ENCODE measurements at places on chromosomes 6 and 20.

GRCh38 chr20:49768204-49769047 is 44.2 kb upstream of the SLC9A8 start:
- peak; percentile 89 for DNase-seq

GRCh38 chr6:52260634-52261033 is 16.3 kb upstream of the IL17F start:
- DNase-seq, result no peak

DNA sequence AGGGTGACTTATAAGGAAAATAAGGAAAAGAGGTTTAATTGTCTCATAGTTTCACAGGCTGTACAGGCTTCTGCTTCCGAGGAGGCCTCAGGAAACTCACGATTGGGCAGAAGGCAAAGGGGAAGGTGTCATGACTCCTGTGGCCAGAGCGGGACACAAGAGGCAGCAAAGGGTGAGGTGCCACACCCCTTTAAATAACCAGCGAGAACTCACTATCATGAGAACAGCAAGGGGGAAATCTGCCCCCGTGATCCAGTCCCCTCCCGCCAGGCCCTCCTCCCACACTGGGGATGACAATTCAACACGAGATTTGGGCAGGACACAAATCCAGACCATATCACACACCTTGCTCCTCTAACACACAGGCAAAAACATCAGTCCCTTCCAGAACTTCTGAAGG is 254.0 kb downstream of the DLL1 start:
- no peak for DNase-seq

GRCh38 chr6:105560611-105561066 is 157.8 kb upstream of the PREP start:
- DNase-seq, result peak; percentile 83

- DNase-seq, result no peak
These were observed 23.6 kb downstream of the XRN2 start for GRCh38 chr20:21326700-21327099.

DNA sequence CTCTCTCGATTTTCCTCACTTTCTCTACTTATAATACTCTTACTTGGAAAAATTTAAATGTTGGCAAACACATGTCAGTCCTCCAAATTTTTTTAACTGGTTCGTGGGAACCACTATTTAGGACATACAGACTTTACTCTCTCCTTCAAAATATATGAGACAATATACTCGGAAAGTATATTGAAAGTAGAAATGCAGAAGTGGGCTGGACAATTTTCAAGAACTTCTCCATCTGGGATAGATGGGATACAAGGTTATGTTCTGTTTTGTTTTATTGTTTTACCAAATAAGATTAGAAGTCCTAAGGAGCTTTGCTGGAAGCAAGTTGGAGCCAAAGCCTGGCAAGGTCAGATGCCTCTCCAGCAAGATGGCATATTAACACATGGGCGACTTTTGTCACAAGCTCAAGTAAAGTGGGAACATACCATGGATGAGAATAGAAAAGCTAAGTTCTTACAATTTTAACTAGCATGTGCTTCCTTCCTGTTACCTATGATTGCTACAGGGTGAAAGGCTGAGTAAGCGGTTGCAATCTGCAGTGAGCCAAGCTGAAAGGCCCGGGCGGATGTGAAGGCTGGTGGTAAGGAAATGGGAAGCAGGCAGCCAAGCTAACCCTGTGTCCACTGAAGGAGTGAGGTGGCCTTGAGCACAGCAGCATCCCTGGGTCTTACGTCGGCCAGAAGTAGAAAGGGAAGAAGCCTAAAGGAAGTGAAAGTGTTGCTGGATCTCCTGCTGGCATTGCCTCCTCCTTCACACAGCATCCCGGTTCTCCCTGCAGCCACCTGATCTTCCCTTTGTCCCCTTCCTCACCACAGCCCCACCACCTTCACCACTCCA is 7.1 kb downstream of the MAP3K5 start:
- no peak for DNase-seq

DNA sequence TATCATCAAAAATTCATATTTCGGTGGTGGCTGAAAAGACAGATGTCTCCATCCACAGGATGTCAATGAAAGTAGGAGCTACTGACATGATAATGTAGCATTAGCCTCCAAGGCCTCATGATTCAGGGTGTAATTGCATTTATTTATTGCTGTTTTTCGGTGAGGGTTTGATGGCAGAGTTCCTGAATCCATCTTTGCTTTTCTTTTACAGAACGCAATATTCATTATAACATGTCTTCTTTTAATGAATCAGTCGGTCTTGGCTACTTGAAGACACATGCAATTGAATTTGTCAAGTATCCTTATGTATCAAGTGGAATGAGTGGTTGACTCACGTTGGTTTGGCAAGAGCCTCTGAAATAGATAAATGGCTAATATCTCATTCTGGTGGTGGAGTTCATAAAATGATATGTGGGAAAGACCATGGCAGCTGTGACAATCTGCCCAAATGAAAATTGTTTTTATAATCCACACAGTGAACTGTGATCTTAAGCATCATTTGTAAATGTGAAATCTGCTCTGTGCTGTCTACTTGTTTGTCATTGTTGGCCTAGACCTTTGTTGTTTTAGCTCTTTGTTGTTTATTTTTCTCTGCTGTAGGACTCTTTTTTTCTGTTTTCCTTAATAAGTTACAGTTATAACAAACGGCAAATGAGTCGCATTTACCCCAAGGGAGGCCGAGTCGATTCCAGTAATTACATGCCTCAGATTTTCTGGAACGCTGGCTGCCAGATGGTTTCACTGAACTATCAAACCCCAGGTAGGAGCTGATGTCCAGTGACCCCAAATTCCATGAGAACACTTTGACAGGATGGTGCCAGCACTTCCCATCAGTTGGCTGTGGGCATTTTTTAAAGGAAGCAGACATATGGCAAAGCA is 105.7 kb upstream of the LAMP5 start:
- DNase-seq, result no peak

DNA sequence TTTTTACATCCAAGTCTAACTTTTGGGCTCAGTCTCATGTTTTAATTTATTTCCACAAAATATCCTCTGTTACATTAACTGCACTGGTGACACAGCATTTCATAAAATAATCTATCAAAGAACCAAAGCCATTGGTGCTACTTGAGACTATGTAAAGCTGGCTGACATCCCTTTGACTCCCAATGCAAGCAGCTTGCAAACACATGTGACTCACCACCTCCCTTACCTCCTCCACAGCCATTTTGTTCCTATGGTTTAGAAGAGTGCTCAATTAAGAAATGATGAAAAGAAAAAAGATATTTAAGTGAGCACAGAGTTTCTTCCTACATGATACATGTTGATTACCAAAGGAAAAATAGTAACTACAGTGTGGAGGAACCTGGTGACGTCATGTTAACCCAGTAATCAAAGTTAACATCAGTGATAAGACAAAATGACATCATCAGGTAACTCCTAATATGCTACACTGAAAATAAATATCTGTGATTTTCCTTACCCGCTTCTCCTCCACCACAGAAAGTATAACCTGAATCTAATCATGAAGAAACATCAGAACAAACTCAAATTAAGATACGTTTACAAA is 53.3 kb upstream of the LGSN start:
- no peak for DNase-seq

- no peak for DNase-seq
These were observed 338.3 kb upstream of the NT5E start for GRCh38 chr6:85111481-85112011.

GRCh38 chr6:33132081-33132524 is 56.3 kb downstream of the HLA-DPB1 start:
- DNase-seq, result no peak

DNA sequence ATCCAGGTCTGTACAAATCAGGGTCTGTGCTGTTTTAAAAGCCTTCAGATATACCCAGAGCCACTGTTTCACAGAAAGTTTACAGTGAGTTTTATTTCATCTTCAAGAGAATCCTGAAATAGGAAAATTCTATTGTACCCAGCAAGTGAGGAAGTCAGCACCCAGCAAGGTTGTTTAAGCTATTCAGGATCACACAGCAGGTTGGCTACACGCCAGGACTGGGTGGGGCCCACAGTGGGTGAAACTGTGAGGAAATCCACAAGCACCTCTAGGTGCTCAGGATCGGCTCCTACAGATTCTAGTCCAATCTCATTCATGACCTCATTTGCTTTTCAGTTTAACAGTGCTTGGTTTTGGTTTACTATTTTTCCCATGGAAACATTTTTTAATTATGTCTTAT is 128.9 kb downstream of the SYNDIG1 start:
- no peak for DNase-seq

DNA sequence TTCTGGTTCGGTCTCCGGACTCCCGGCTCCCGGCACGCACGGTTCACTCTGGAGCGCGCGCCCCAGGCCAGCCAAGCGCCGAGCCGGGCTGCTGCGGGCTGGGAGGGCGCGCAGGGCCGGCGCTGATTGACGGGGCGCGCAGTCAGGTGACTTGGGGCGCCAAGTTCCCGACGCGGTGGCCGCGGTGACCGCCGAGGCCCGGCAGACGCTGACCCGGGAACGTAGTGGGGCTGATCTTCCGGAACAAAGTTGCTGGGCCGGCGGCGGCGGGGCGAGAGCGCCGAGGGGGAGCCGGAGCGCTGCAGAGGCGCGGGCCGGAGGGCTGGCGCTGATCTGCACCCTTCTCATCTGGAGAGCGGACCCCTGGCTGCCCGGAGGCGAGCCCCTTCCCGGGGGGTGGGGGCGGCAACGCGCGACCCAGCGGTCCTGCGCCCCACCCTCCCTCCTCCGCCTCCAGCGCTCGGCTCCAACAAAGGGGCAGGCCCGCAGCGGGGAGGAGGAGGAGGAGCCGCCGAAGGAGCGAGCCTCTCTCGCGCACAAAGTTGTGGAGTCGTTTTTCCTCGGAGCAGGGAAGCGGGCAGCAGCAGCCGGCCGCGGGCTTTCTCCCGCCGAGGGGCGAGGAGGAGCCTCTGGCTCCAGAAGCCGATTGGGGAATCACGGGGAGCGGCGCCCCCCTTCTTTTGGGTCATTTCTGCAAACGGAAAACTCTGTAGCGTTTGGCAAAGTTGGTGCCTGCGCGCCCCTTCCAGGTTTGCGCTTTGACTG is at the start of gene UTRN:
Gene UTRN, plus strand, starts transcription at position 553 of the 765 bp plus-strand sequence. CDS start 6,494 bp downstream, outside the sequence.
- DNase-seq, result no peak

DNA sequence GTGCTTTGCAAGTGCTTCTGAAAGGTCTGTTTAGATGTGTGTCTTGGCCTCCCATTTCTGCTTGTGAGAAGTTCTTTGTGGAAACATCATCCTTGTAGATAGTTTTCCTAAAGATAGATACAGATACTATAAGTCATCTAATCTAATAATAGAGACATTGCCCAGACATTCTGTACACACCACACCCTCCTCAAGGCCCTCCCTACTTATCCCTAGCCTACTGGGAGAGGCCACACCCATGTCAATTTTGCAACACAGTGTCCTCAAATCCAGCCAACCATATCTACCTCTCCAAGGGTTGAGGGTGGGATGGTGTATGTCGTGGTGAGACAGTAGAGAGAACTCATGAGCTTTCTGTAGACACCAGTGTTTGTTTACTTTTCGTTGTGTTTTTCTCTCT is 6.2 kb downstream of the KDM1B start:
- DNase-seq, result no peak

GRCh38 chr6:37119387-37119886 is 50.5 kb upstream of the PIM1 start:
- no peak for DNase-seq

DNA sequence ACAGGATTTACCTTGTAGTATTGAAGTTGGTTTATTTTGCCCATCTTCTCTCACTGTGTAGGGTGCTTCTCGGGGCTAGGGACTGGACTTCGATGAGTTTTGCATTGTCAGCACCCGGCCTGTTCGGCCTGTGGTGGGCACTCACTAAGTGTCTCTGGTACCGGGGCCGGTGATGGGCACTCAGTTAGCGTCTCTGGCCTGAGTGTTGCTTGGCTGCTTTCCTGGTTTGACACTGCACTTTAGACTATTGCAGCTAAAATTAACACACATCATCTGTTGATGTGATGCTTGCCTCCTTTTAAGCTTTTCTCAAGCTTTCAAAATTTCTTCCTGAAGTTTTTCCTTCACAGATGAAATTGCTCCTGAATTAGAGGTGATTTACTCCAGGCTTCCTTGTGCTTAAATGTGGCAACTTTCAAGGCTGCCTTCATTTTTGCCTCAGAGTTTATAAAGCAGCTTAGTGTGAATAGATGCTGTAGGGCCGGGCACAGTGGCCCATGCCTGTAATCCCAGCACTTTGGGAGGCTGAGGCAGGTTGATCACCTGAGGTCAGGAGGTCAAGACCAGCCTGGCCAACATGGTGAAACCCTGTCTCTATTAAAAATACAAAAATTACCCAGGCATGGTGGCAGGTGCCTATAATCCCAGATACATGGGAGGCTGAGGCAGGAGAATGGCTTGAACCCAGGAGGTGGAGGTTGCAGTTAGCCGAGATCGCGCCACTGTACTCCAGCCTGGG is 41.7 kb upstream of the TULP4 start:
- DNase-seq, result no peak

DNA sequence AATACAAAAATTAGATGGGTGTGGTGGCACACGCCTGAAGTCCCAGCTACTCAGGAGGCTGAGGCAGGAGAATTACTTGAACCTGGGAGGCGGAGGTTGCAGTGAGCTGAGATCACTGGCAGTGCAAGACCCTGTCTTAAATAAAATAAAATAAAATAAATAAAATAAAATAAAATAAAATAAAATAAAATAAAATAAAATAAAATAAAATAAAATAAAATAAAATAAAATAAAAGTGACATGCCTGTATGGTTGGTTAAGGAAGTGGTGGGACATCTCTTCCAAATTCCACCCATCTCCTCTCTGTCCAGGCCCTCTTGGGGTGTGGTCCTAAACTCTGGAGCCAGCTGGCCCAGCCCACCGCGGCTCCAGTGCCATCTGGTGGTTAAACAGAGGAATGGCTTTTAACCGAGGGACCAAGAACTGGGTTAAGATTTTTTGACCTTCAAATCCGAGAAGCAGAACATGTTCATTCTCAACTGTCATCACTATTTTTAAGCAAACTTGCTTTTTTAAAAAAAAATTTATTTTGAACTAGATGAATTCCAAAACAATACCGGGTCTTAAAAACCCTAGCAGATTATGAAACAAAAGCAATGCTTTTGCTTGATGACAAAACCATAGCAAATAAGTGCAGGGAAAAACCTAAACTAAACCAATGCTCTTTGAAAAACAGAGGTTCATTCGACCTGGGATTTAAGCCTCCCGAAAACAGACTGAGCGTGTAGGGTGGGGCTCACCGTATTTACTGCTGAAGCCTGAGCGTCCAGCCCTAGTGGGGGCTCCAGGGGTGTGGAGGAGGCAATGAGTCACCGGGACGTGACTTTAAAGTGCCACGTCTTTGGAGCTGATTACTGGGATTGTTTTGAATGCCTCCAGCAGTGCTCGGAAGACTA is 68.8 kb downstream of the CDC5L start:
- DNase-seq, result no peak

GRCh38 chr6:128415387-128415786 is 105.0 kb downstream of the PTPRK start:
- no peak for DNase-seq

GRCh38 chr6:158910484-158911440 is 89.2 kb downstream of the RSPH3 start:
- no peak for DNase-seq

Measured in epithelial cell of prostate (primary cell).